ENCODE measurements at places on chromosomes 2 and 18.

GRCh38 chr2:60424233-60424632 lies 129.2 kb downstream of the BCL11A start:
- no peak for DNase-seq

DNA sequence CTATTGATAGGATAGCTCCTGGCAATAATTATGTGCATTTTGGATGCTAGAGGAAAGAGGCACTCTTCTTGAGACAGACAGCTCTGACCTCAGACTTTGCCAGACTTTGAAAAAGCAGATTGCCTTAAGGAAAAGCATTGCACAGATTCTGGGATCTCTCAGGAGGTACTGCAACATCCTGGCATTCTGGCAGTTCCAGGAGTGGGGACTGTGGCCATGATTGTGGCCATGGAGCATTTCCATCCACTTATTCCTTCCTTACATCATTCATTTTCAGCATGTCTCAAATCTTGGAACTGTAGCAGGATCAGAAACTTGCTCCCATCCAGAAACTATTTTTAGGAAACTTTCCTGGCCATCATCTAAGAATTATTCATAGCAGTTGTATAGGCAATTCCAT lies 144.9 kb upstream of the FOSL2 start:
- no peak for DNase-seq

GRCh38 chr18:44125446-44125845 lies 555.2 kb upstream of the SETBP1 start:
- DNase-seq = no peak

DNA sequence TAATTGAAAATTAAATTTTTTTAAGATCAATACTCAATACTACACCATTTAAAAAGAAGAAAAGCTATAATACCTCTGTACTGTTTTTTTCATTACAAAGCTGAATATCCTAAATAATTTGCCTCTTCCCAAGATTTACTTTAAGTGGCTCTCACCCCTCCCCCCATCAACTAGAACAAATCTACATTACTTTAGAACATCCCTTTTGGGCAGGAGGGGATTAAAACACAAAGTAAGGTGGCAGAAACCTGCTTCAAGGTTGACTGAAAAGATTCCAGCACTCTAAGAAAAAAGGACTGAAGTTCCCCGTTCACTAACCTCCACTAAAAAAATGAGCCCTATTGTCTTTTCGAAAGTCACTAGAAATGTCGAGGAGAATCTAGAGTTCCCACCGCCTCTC lies 42.3 kb downstream of the SLC38A11 start:
- no peak for DNase-seq

- no peak for DNase-seq
Measured at GRCh38 chr18:31077878-31078277, 24.3 kb downstream of the DSC2 start.

DNA sequence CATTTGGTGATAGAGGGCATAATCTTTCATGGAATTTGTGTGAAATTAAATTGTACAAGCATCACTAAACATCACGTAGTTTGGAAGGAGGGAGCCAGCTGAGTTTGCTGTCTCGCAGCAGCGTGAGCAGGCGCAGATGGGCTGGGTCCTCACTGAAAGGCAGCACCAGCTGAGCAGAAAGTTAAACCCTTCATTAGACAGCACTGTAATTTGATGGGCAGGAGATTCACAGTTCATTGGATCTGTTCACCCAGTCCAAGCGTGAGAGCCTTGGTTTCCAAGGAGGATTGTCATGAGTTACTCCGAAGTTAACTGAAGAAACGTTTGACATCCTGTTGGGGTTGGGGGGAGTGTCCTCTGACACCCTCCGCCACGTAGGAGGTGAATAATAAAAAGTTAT lies 89.8 kb upstream of the NFATC1 start:
- no peak for DNase-seq

GRCh38 chr2:207766697-207767460 lies 2.8 kb downstream of the FZD5 start:
- DNase-seq = no peak

DNA sequence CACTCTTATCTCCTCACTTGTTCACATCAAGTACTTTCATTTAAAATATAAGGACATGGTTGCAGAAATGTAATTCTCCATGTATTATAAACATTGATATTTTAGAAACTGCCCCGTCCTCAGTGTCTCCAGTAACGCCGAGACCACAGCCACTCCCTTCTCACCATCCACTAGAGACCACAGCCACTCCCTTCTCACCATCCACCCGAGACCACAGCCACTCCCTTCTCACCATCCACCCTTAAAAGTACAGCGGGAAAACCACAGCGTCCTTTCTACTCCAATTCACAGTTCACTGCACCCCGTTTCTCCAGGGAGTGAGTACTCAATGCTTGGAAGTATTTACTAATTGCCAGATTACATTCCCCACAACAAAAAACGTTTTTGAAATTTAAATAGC lies 1452.2 kb upstream of the ACVR2A start:
- no peak for DNase-seq

DNA sequence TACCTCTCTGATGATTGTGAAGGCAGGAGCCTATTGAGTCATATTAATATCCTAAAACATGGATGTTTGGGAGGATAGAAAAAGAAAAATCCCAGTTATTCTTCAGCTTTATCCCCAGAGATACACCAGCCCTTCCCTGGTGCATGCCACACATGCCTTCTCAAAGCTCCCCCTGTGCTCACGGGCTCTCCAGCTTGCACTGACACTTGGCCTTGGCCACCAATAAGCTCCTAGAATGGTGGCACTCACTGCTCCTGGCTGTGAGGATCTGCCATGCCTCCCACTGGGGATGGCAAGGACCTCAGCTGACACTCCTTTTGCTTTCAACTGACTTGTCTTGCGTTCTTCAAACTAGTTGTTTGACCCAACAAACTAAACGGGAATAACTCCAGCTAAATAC lies 15.9 kb downstream of the SLC14A1 start:
- DNase-seq = no peak

GRCh38 chr2:47403609-47404193 lies 745 bp downstream of the MSH2 start:
- DNase-seq = peak; percentile 10

DNA sequence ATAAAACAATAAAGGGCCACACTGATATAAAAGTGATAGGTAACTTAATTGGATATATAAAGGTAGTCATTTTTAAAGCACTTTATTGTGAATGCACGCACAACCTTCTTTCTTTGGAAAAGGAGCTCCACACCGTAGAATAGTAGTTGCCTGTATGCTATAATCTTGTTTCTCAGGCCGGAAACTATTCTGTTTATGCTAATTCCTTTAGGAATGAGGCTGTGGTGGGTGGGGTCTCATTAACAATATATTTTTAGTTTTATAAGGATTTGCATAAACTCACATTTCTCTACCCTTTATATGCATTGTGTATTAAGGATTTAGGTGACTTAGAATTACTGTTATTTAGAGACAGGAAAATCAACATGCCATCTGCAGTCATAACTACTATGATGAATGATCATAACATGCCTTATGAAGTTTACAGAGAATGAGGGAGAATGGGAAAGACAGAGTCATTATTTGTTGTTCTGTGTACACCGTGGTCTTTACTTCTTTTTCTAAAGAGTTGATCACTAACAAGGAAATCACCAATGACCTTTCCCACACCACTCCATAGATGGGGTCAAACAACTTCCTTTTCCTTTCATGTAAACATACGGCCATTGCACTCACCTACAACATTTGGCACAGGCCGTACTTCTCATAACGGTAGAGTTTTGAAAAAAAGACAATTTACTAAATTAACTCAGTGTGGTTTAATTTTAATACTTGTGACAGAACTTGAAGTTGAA lies 84.5 kb downstream of the PIEZO2 start:
- no peak for DNase-seq

GRCh38 chr2:58757971-58758370 lies 516.8 kb upstream of the FANCL start:
- DNase-seq = no peak

DNA sequence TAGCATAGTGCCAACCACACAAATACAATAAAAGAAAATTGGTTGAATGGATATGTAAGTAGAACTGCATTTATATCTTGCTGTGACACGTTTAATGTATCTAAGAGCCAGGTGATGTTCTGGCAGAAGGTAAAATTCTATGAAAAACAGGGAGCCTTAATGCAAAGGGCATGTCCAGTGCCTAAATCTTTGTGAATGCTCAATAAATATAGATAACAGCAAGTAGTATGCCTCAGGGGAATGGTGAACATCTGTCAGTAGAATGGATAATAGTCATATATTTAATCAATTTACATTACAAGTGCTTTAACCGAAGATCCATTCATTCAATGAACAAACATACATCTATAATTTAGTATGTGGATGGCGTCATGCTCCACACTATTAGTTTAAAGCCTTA lies 43.7 kb upstream of the NYAP2 start:
- DNase-seq = no peak

DNA sequence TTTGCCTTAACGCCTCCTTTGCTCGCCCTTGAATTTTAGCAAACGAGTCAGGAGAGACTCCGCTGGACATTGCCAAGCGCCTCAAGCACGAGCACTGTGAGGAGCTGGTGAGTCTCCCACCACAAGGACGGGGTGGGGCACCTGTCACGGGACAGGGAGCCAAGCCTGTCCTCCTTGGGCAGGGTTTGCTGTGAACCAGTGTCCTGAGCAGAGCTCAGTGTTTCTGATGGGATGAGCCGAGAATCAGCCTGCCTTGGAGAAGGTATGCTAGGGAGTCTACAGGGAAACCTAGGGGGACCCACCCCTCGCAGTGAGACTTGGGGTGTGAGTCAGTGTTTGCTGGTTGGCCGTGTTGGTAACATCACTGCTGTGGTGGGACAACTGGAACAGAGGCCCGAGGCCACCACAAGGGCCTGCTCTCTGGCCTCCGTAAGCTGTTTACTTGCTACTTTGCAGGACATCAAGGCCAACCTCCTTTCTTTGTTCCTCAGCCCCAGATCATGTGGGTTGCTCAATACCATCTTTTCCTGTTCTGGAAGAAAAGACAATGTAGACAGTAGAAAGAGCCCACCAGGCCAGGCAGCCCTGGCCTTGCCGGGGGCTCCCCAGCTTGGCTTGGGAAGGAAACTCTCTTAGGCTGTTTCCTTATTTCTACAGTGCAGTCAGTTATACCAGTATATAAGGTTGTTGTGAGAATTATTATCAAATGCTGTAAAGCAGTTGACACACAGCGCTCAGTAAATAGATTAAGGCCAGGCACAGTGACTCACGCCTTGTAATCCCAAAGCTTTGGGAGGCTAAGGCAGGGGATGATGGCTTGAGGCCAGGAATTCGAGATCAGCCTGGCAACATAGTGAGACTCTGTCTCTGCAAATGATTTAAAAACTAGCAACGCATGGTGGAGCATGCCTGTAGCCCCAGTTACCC lies 42.4 kb downstream of the ITGB1BP1 start:
- peak; percentile 94 for DNase-seq

DNA sequence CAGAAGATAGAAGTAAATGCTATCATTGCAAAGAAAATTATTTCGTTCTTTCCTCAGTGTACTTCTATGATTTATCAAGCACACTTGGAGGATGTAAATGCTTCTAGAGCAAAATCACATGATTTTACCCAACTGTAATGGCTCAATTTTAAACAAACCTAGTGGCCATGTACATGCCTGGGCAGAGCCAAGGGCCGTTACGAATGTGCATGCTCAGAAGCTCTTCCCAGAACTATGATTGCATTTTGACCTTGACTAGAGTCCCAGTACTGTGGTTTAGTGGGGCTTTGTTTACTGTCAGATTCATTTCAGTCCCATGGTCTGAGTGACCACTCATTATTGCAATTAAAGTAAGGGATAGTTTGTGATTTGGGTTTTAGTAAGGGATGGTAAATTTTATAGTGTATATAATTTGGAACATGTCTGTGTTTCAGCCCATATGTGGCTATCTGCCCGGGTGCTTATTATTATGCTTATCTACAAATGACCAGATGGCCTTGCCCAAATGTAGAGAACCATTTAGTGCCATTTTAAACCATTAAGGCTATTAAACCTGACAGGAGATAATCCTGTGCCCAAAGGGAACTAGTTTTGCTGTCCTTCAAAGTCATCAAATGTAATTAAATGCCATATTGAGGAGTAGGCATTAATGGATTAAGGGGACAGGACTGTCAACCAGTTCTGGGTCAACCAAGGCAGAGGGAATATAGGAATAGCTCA lies 239.1 kb downstream of the ICOS start:
- no peak for DNase-seq

- no peak for DNase-seq
Measured at GRCh38 chr2:41920181-41920580, 127.6 kb upstream of the PKDCC start.

DNA sequence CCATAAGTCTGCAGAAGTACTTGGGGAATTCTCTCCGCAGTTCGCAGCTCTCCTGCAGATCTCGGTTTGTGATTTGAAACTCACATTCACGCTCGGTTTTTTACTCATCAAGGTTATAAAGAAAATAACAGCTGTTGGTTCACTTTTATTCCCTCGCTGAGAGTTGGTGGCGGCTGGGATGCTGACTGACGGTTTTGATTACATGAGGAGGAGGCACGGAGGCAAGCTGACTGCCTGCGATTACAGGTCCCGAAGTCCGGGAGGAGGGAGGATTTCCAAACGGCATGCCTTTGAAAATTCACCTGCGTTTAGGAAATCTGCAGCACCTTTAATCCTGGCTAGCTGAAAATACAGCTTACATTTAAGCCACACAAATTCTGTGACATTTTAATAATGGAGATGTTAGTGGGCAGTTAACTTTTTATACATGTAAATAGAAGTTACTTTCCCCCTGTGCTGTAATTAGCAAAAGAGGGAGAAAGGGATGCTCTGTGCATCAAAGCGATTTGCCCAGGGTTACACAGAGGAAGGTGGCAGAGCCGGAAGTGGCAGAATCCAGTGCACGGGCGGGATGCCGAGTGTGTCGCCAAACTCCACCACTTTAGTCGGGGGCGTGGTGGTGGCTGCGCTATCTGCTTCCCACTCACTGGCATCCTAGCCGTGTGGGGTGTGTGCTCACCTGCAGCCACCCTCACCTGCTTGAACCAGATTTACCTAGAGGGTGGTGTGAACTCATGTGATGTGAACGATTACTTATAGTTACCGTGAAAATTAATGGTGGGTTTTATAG lies 14.7 kb downstream of the AGAP1 start:
- no peak for DNase-seq

GRCh38 chr2:29444150-29444549 lies 328.9 kb downstream of the CLIP4 start:
- DNase-seq = no peak

DNA sequence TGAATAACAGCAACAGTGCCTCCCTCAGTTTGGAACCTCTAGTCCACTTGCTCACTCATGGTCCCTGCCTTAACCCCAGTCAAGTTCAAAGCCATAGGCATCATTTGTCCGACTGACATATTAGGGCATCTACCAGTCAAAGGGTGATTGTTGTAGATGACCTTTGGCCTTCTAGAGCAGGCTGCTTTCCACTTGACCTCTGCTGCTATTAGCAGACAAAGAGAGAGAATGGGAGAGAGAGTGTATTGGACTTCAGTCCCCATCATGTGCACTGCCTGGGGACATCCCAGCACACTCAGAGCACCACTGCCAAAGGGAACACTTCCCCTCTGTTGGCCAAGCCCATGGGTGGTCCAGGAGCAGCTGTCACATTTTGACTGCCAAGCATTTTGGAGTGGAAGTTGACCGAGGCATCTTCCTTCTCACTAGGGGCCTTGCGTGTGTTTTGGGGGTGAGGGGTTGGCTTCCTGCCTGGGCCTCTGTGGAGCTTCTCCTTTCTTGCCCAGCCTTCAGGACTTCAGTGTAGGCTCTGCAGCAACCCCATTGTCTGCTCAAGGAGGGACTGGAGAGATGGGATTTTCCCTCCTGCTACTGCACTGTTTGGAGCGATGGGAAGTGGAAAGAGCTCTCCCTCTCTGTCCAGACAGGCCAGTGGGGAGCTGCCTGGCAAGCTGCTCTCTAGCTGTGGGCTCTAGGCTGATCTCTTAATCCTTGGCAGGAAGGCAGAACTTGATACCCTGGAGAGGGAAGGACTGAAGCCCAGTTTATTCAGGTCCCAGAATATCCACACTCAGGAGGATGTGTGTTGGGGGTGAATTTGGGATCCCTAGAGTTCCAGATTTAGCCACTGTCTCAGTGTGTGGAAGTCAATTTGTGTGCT lies 68.1 kb downstream of the TMEM247 start:
- no peak for DNase-seq
